Activated CD4-positive, alpha-beta T cell treated with anti-CD3 and anti-CD28 coated beads, Interleukin-2, Interleukin-6, amounts not matched to agents 100 ng/mL and 50 ng/mL, durations not matched to agents 16 hours and 8 hours (primary cell): ENCODE measurements at places on chromosomes 12 and 14.

- no peak for DNase-seq
Observed at GRCh38 chr12:27319848-27320247, 12.8 kb upstream of the BMAL2 start.

DNA sequence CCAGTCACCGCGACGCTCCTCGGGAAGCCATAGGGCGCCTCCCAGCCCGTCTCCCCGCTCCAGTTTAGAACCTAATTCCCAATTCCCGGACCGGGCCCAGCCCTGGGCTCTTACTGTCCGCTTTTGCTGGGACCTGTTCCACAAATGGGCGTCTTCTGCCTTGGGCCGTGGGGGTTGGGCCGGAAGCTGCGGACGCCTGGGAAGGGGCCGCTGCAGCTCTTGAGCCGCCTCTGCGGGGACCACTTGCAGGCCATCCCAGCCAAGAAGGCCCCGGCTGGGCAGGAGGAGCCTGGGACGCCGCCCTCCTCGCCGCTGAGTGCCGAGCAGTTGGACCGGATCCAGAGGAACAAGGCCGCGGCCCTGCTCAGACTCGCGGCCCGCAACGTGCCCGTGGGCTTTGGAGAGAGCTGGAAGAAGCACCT, 797 bp downstream of the UNG start:
- no peak for DNase-seq

- no peak for DNase-seq
Observed at GRCh38 chr14:68692916-68693771, 99.7 kb downstream of the ZFP36L1 start.

GRCh38 chr14:67665868-67666267, 8.6 kb downstream of the VTI1B start:
- no peak for DNase-seq

DNA sequence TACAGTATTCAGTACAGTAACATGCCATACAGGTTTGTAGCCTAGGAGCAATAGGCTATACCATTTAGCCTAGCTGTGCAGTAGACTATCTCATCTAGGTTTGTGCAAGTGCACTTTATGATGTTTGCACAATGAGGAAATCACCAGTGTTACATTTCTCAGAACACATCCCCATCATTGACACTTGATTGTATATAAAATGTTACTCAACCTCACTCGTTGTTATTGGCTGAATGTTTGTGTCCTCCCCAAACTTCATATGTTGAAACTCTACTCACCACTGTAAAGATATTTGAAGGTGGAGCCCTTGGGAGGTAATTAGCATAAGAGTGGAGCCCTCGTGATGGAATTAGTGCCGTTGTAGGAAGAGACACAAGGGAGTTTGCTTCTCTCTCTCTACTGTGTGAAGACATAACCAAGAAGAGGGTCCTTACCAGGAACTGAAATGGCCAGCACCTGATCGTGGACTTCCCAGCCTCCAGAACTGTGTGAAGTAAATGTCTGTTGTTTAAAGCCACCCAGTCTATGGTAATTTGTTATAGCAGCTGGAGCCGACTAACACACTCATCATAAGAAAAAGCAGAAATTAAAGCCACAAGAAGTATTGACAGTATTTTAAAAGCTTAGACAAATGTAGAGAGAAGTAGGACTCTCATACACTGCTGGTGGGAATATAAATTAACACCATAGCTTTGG, 3.2 kb upstream of the MED13L start:
- DNase-seq: no peak

DNA sequence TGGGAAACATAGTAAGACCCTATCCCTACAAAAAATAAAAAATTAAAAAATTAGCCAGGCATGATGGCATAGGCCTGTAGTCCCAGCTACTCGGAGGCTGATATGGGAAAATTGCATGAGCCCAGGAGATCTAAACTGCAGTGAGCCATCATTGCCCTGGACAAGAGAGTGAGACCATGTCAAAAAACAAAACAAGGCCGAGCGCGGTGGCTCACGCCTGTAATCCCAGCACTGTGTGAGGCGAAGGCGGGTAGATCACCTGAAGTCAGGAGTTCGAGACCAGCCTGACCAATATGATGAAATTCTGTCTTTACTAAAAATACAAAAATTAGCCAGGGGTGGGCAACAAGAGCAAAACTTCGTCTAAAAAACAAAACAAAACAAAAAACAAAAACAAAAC, 51.6 kb downstream of the FAM186A start:
- no peak for DNase-seq

GRCh38 chr12:110253176-110253575, 27.9 kb upstream of the ATP2A2 start:
- DNase-seq: no peak

DNA sequence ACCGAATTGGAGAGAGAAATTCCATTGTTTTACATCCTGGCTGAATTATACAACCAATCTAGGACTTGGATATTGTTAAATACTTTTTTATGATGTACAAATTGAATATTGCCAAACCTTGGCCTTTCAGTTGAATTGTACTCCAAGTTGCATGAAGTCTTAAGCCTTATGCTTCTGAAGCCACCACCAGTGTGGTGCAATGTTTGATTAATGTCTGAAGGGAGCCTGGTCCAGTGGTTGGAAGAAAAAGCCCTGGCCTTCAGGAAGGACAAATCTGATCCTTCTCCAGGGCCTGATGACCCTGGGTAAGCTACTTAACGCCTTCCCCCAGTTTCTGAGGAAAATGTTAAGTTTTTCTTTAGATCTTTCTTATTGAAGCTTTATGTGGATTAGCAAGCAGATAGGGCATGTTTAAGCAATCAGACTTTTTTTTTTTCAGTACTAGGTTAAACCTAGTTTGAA, 72.0 kb downstream of the PAPOLA start:
- no peak for DNase-seq

GRCh38 chr12:105968025-105968424, 170.7 kb downstream of the NUAK1 start:
- no peak for DNase-seq

GRCh38 chr14:54889919-54890318, 12.7 kb downstream of the GCH1 start:
- DNase-seq: no peak

GRCh38 chr14:105047283-105048016, 17.8 kb downstream of the GPR132 start:
- peak; percentile 36 for DNase-seq

GRCh38 chr12:88057994-88058718, 29.0 kb upstream of the C12orf50 start:
- DNase-seq: no peak

GRCh38 chr14:92651106-92651757, 97.2 kb downstream of the LGMN start:
- peak; percentile 83 for DNase-seq

DNA sequence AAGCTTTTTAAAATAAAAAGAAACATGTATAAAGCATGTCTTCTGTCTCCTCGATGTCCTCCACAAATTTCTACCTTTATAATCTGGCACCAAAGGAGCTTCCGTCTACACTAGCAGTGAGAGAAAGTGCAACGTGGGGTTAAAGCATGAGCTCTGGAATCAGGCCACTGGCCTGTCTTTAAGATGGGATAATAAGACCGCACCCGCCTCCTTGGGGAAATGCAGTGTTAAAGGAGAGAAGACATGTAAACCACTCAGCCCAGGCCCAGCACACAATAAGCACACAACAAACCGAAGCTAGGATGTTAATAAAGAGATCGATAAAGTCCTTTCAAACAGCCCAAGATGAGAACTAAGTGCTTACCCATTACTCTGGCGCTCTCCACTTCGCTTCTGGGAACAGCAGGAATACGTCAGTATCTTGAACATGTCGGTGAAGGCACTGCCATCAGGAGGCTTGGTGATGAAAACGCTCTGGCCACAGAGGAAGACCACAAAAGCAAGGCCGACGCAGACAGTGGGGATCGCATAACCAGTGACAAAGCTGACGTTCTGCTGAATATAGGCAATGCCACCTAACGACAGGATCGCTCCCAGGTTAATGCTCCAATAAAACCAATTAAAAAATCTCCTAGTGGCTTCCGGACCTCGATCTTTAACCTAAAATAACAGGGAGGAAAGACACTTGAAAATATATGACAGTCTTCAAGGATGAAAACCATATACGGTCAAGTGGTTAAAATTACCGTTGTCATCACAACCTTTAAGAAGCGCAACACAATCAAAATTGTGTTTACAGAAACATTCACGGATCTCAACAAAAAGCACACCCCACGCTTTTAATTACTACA, 9.1 kb downstream of the SLC15A4 start:
- DNase-seq: no peak

GRCh38 chr12:102962986-102963385, 5.5 kb downstream of the ASCL1 start:
- DNase-seq: no peak

- peak; percentile 94 for DNase-seq
Observed at GRCh38 chr14:61525293-61526011, 169.9 kb upstream of the HIF1A start.

GRCh38 chr14:77474479-77475177, 16.7 kb downstream of the AHSA1 start:
- no peak for DNase-seq

GRCh38 chr12:18446061-18446644, 184.8 kb downstream of the PIK3C2G start:
- no peak for DNase-seq

DNA sequence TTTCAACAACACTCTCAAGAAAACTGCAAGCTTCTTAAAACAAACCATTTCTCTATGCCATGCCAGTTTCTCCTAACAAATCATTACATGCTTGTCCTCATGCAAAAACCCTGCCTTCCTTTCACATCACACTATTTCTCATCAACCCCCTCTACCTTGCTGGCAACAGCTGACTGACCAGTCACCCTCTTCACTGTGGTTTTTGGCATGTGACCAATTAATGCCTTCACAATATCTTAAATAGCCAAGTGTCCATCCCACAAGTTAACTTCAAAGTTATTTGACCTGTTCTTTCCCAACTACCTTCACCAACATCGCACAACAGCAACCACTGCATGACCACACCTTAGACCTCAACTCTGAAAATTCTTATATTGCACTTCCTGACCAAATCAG, 159.6 kb downstream of the CEP128 start:
- no peak for DNase-seq

GRCh38 chr12:6884539-6884938, 11.4 kb upstream of the SPSB2 start:
- no peak for DNase-seq

- DNase-seq: no peak
Observed at GRCh38 chr14:104659764-104660523, 29.5 kb upstream of the INF2 start.

DNA sequence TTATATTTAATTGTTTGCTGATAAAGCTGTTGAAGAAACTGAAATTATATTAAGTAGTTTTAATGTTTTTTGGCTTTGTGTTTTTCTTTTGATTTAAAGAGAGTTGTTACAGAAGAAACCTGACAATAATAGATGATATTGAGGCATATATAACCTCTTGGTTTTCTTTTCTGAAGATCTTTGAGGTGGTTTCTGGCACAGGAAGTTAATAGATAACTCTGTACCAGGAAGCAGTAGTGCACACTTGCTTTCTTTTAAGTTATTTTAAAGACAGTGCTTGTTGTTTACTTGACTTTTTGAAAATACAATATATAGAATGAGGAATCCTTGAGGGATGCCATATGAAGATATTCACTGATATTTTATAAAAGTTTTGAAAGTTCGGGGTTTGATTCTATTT, 209.0 kb upstream of the FBXO33 start:
- no peak for DNase-seq

DNA sequence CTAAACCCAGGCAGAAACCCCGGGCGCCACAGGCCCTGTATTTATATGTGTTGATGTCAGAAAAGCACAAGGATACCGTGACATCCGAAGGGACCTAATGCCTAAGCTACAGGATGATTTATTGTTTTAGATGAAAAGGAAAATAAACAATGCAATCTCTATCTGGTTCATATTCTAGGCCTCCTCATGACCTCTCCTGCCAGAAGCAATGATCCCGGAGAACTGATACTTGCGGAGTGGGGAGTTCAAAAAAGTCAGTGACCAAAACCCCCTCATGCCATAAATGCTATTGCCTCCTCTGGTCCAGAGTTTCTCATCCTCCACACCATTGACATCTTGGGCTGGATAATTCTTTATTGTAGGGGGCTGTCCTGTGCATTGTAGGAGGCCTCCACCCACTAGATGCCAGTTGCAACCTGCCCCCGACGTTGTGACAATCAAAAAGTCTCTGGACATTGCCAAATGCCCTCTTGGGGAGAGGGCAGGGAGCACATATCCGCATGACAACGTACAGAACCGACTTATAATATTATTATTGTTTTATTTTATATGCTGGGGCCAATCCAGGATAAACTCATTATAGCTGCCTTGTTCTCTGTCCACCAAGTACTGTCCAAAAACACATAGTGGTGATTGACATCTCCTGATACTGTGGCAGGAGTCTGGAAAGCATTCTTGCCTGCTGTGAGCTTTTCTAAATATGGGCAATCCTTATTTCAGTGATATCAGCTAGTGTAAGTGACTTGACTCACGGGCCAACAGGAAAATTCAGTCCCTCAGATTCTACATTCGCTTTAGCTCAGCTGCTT, 1.1 kb upstream of the CSRP2 start:
- DNase-seq: no peak

- DNase-seq: no peak
Observed at GRCh38 chr14:60722107-60722356, 2.1 kb downstream of the SIX4 start.

DNA sequence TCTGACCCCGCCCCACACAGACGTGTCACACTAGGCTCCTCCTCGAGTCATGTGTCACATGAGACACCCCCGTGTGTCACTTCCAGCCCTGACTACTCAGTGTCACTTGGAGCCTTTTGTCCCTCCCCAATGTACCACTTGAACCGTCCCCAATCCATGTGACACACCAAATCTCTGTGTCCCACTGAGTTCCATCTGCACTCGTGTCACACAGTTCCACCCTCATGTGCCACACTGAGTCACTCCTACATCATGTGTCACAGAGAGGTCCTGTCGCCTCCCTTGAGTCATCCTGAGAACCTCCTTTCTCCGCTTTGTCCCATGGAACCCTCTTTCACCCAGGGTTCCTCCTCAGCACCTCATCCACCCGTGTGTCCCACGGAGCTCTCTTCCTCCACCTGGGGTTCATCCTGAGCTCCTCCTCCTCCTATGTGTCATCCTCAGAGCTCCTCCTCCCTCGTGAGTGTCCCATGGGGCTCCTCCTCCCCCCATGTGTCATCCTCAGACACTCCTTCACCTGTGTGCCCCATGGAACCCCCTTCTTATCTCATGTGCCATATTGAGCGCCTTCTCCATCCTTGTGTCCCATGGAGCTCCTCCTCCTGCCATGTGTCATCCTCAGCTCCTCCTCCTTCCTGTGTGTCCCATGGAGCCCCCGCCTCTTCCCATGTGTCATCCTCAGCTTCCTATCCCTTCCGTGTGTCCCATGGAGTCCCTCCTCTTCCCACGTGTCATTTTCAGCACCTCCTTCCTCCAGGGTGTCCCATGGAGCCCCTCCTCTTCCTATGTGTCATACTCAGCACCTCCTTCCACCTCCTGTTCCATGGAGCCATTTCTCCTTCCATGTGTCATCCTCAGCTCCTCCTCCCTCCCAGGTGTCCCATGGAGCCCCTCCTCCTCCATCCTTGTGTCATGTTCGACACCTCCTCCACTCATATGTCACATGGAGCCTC, 32.0 kb downstream of the RTL1 start:
- DNase-seq: no peak

- no peak for DNase-seq
Observed at GRCh38 chr12:109020146-109020795, 597 bp downstream of the SVOP start.

- no peak for DNase-seq
Observed at GRCh38 chr12:63848450-63848849, 4.0 kb downstream of the SRGAP1 start.
